HS-5 (cell line): ENCODE measurements at places on chromosomes 4 and X.

GRCh38 chrX:84907324-84907968 lies 96.2 kb upstream of the APOOL start:
- DNase-seq, result no peak

GRCh38 chr4:2285613-2286381 lies 23.9 kb upstream of the MXD4 start:
- no peak for DNase-seq

DNA sequence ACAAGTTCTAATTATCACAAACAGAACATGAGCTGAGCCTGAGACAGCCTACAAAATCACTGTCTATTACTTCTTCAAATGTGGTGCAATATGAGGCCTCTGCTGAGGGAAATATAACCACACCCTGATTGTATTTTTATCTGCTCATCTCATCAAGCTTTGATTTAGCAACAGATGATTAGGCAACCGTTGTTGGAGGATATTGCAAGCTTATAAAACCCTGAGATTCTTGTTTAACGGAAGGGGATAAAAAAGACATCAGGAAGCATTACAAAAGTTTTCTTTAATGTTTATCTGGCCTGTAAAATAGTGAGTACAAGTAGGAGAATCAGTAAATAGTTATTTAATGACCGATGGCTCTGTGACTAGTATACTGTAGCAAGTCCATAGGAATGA lies 108.5 kb downstream of the ZNF330 start:
- peak; percentile 66 for DNase-seq

DNA sequence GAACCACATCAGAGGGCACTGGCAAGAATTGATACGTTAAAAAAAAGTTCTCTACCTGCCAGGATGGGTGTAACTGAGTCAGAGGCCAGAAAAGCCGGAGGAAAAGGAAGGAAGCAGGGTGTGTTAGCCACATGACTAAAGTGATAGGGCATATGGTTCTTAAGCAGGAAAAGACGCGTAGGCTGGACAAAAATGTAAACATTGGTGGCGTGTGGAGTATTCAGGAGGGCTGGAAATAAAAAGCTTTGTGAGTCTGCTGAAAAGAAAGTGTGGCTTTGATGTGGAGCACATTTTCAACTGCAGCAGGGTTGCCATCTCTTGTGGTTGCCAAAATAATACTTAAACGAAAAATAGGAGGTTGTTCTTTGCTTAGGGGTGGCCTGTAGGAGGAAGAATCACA lies 186.5 kb upstream of the RPL34 start:
- no peak for DNase-seq

DNA sequence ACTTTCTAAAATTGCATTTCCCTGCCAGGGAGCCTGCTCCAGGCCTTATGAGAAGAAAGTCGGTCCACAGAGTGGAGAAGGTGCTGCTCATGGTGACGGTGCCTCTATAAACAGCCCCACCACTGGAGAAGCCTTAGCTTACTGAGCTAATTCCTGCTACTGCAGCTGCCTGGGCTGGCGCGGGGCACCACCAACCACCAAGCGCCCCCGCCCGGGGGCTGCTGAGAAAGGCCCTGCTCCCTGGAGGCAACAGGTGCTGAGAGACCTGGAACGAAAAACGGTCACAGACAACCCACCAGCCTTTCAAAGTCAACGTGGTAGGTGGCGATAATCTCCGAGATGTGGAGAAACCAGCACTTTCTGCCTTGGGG lies 2.9 kb downstream of the HCFC1 start:
- no peak for DNase-seq

- DNase-seq, result no peak
Measured at GRCh38 chr4:11487868-11488544, 59.3 kb upstream of the HS3ST1 start.

DNA sequence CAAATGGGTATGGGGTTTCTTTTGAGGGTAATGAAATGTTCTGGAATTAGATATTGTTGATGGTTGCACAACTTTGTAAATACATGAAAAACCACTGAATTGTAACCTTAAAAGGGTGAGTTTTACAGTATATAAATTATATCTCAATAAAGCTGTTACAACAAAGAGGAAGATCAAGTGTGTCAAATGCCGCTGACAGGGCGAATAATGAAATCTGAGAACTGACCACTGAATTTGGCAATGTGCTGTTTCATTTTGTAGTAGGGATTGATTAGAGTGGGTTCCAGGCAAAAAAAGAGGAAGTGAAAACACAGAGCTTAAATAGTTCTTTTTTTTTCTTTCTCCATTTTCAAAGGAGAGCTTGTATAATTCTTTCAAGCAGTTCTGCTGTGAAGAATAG lies 161.1 kb upstream of the NAP1L5 start:
- no peak for DNase-seq

GRCh38 chr4:113815826-113816225 lies 54.3 kb upstream of the CAMK2D start:
- no peak for DNase-seq

DNA sequence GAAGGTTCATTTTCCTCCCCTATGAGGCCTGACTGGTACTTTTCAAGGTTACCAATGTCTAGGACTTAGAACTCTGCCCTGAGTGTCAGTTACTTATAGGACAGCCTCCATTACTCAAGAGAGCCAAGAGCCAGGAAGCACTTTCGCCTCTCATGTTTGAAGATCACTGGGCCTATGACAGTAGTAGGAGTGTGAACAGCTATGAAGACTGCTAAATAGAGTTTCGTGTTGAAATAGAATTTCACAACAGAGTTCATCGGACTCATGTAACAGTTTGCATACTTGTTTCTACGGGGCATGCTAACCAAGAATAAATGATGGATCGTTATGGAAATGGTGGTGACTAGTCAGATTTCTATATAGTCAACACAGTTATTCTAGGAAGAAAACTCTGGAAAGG lies 97.8 kb upstream of the GPC4 start:
- DNase-seq, result no peak

- DNase-seq, result no peak
Measured at GRCh38 chrX:150572206-150572605, 3.8 kb downstream of the MTM1 start.

- DNase-seq, result no peak
Measured at GRCh38 chr4:180456928-180457327, 1786.3 kb upstream of the TENM3 start.

- peak; percentile 38 for DNase-seq
Measured at GRCh38 chr4:186693159-186693815, 30.4 kb downstream of the FAT1 start.

- no peak for DNase-seq
Measured at GRCh38 chr4:94375364-94375763, 32.7 kb upstream of the HPGDS start.

DNA sequence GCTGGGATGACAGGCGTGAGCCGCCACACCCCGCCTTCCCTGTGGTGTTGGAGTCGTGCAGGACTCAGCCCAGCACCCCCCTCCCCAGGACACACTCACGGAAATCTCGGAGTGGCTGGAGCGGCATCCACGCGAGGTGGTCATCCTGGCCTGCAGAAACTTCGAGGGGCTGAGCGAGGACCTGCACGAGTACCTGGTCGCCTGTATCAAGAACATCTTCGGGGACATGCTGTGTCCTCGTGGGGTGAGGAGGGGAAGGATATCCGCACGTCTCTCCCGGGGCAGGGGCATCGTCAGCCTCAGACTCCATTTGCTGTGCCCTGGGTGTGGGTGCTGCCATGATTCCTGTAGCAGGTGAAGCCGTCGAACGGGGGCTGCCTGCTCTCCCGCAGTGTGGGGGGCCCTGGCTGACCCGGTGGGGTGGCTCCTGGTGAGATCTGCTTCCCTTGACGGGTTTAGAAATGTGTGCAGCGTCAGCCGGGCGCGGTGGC lies 10.3 kb downstream of the PLCXD1 start:
- DNase-seq, result no peak

- DNase-seq, result no peak
Measured at GRCh38 chr4:123598331-123598730, 201.7 kb downstream of the SPRY1 start.

- DNase-seq, result no peak
Measured at GRCh38 chrX:17501746-17502145, 126.7 kb downstream of the NHS start.

- DNase-seq, result no peak
Measured at GRCh38 chr4:89301902-89302301, 5.7 kb downstream of the GPRIN3 start.

DNA sequence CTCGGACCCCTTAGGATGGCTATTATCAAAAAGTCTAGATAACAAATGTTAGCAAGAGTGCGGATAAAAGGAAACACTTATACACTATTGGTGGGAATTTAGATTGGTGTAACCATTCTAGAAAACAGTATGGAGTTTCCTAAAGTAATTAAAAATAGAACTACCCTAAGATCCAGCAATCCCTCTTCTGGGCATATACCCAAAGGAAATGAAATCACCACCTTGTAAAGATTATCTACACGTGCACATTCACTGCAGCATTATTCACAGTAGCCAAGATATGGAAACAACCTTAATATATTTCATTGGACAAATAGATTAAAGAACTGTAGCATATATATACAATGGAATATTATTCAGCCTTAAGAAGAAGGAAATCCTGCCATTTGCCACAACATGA lies 462.4 kb downstream of the IQCM start:
- no peak for DNase-seq

GRCh38 chr4:147933316-147933715 lies 201.4 kb downstream of the ARHGAP10 start:
- no peak for DNase-seq

DNA sequence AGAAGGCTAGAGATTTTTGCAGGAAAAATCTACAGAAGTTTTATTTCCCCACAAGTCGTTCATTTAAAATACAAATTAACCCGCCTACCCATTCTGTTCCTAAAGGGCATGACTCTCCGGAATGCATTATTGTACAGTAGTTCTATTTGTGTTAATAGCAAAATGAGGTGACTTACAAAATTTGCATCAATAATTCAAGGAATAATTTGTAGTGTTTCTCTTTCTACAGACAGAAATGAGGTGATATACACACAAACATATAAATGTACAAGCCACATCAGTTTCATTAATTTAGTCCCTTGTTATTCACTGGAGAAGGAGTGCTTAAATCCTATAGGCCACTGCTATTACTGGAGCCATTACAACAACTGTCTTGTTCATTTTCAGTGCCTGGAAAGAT lies 501.3 kb upstream of the DIAPH2 start:
- no peak for DNase-seq

GRCh38 chrX:69176053-69176452 lies 10.8 kb upstream of the PJA1 start:
- DNase-seq, result no peak

DNA sequence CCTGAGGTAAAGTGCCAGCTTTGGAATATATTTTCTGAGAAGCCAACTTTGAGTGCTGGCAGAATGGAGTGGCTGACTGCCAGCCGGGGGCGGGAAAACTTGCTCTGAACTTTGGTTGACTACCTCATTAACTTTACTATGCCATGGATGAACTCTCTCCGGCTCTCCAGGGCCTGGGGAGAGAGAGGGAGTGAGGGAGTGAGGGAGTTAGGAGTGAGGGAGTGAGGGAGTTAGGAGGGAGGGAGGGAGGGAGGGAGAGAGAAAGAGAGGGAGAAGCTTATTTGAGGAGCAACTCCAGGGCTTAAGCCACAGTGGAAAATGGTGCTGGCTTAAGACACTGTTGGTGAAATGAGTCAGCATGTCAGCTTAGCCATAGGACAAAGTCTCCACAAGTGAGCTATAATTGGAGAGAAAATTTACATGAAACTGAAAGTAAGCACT lies 280.9 kb upstream of the RPS6KA3 start:
- no peak for DNase-seq

- no peak for DNase-seq
Measured at GRCh38 chrX:71171110-71171801, 26.6 kb downstream of the NLGN3 start.

DNA sequence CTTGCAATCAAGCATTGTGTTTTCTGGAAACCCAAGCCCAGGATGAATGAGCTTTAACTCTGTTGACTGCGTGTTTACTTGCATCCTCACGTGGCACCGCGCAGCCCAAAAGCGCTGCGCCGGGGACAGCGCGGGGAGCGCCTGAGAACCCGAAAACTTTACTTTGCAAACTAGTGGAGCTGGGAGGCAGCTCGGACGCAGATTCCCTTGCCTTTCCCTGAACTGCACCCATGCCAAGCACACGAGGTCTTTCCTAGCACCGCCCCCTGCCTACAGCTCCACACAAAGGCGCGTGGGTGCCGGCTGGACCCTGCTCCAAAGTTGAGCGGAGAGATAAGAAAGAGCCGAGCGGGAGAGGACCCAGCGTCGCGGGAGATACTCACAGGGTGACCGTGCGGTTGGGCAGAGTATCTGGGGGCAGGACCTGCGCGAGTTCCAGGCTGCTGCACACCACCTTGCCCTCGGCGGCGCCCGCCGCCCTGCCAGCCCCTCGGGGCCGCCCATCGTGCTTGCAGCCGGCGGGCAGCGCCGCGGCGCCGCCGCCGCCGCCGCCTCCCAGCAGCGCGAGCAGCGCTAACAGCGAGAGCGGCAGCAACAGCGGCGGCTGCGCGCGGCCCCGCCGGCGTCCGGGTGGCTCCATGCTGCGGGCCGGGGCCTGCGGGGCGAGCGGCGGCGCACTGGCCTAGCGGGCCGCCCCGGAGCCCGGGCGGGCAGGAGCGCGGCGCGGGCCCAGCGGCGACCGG lies 550 bp downstream of the ADGRA3 start:
- DNase-seq, result no peak

- DNase-seq, result no peak
Measured at GRCh38 chr4:41361794-41362526, 105.2 kb downstream of the UCHL1 start.

DNA sequence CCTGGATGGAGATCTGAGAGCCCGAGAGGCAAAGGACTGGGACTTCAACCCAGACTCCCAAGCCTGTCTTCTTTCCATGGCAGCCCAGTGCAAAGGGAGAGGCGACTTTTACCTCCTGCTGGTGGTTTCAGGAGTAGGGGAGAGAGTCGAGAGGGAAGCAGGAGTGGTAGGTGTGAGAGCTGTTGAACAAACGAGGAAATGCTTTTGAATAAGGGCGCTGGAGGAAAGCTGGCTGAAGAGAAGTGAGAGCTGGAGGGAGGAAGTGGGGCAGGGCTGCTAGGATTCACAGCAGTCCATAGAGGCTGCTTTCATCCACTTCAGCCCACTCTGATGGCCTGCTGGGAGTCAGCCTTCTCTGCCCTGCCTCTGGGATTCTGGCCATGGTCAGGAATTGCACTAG lies 81.8 kb upstream of the EFNB1 start:
- no peak for DNase-seq

DNA sequence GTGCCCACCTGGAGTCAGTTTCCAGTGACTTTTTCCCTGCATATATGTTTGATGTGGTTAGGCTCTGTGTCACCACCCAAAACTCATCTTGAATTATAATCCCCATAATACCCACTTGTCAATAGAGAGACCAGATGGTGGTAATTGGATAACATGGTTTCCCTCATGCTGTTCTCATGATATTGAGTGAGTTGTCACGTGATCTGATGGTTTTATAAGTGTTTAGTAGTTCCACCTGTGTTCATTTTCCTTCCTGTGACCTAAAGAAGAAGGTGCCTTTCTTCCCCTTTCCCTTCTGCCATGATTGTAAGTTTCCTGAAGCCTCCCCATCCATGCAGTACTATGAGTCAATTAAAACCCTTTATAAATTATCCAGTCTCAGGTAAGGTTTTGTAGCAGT lies 740.9 kb downstream of the ARAP2 start:
- DNase-seq, result no peak
